Esophagus squamous epithelium (tissue), 5 donors: ENCODE measurements at places on chromosomes 2 and 18. TPM values are rescaled to one million over a fixed set of nuclear protein-coding genes. Genes with fewer than 3 reads are reported as not detected.

PHOSPHO2 gene
- total RNA-seq = 3.1 TPM

KCNJ3 gene
- not detected for total RNA-seq

GRCh38 chr18:8703092-8703709, 2.2 kb upstream of the MTCL1 start:
- peaks cover 45% of the 10 kb centered on the region for H3K4me1 ChIP-seq
- H3K27me3 ChIP-seq = no peaks in the 10 kb centered on the region
- H3K27ac ChIP-seq = no peak overlapping the region
- no peaks in the 10 kb centered on the region for H3K36me3 ChIP-seq

TXNDC2 gene
- not detected for total RNA-seq

DNA sequence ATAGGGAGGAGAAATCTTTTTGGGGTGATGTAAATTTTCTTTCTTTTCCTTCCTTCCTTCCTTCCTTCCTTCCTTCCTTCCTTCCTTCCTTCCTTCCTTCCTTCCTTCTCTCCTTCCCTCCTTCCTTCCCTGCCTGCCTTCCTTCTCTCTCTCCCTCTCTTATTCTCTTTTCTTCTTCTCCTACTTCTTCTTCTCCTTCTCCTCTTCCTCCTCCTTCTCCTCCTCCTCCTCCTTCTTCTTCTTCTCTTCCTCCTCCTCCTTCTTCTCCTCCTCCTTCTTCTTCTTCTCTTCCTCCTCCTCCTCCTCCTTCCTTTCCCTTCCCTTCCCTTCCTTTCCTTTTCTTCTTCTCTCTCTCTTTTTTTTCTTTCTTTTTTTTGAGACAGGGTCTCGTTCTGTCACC, 59.9 kb downstream of the MYOM1 start:
- H3K27ac ChIP-seq = no peak overlapping the region
- no peak overlapping the region for H3K4me3 ChIP-seq
- H3K27me3 ChIP-seq = no peaks in the 10 kb centered on the region
- DNase-seq = no peak
- no peaks in the 10 kb centered on the region for H3K36me3 ChIP-seq

GPR35 gene
- 0.31 TPM for total RNA-seq

SERPINB10 gene
- total RNA-seq = not detected

SESTD1 gene
- 20.1 TPM for total RNA-seq

DNA sequence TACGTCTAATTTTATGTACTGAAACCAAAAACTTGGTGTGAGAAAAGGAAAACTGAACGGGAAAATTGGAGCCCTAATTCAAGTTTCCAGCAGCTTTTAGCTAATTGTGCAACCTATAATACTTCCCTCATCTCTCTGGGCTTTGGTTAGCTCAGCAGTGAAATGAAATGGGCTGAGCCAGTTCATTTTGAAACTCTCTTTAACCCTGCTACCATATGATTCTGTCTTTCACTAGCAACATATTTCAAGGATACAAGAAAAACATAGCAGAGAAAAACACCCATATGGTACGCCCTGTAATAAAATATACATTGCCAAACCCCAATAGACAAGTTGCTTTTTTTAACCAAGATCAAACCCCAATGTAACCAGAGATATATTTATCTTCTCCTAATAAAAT, 799 bp downstream of the SYT4 start:
- no peaks in the 10 kb centered on the region for H3K4me1 ChIP-seq
- no peak for DNase-seq
- no peaks in the 10 kb centered on the region for H3K36me3 ChIP-seq
- H3K27me3 ChIP-seq = peaks cover 14% of the 10 kb centered on the region
- no peak overlapping the region for H3K4me3 ChIP-seq
- H3K27ac ChIP-seq = no peak overlapping the region
